AG04449 (cell line): ENCODE measurements at places on chromosomes 16 and 17.

GRCh38 chr16:8928467-8928957 is 35.2 kb downstream of the USP7 start:
- no peak for DNase-seq

GRCh38 chr17:2299136-2299535 is 4.4 kb downstream of the SMG6 start:
- DNase-seq = no peak

DNA sequence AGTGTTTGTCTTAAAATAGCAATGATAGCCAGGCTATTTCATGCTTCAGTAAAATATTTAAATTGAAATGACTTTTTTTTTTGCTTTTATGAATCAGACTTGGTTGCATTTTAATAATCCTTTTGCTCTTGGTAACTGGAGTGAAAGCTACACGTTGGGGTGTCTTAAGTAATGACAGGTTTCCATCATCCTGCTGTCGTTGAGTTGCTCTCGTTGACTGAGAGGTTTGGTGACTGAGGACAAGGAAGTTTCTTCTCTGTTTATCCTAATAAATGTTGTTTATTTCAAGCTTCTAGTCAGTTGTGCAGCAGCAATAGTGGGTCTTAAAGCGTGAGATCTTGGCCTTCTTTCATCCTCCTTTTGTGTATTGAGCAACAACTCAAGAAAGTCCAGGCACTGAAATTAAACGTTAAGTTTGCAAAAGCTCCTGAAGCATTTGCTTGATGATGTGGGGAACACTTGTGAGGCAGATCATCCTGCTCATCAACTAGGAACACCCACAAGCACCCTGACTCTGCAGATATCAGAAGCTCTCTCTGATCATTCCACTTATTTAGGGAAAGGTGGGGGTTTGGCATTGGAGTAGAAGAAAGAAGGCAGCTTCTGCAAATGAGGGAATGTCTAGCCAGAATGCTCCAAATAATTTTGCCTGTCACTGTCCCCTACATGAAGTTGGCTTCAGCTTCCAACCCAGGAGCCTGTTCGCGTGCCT is 179.1 kb downstream of the RBFOX1 start:
- no peak for DNase-seq

GRCh38 chr16:76653390-76654026 is 376.3 kb downstream of the CNTNAP4 start:
- peak; percentile 0 for DNase-seq

DNA sequence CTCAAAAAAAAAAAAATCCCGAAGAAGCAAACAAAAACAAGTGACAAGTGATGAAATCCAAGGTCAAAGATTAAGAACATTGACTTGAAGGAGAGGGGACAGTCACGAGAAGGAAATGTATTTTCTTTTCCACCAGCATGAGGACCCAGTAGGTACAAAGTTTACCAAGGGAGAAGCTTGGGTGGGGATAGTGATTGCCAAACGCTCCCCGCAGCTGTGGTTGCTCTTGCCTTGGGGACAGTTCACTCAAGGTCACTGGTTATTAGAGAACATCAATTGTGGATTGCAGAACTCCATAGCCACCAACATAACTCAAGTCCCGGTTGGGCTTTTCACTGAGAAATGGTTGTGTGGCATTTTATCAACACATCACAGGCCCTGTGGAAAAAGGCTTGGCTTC is 27.0 kb downstream of the RSL1D1 start:
- no peak for DNase-seq

DNA sequence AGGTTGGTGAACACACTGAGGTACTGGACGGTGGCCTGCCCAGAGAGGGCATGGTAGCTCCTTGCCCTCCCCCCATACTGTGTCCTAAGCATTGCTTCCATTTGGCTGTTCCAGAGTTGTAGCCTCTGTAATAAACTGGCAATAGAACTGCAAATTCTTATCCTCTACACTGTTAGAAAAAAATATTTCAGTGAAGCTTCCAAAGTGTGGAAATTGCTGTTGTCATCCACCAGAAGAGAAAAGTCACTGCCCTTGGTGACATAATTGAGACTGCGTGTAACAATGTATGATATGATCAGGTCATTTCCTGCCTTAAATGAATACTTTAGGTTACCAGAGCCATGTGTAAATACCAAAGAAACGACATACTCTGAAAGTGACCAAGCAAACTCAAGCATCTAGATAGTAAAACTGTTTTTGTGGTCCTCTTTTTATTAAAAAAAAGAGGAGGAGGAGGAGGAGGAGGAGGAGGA is 65.9 kb downstream of the CEP95 start:
- peak; percentile 21 for DNase-seq
